ENCODE measurements at places on chromosomes 13 and 19. TPM values are rescaled to one million over a fixed set of nuclear protein-coding genes. Genes with fewer than 3 reads are reported as not detected.

DNA sequence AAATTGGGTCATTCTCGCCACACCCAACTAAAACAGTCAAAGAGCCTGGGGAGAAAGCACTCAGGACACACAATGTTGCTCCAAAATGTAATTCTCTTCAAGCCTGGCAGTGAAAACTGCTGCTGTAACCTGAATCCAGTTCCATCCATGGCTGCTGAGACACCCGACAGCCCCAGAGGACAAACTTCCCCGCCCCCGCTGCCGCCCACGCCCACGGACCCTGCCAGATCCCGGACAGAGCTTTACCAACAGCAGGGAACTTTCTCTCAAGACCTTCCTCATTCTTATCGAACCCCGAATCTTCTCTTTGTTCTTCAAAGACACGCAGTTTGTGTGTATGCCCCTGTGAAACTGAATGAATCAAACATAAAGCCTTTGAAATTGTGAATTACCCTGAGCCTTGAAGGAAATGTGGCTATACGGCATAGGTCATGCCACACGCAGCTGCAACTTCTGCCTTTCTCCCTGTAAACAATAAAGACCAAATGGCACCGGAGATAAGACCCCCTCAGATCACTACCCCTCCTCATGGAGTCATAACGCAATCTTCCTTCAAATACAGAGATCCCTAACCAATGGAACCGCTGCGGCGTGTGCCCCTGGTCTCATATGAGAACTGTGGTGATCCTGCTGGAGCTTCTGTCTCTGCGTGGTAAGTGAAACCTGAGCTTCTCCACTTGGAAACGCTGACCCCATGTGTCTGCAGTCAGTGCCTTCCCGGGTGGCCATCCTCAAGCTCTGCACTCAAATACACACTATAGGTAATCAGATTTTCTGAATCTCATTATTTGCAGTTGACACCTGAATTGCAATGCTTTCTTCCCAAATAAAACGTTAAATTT, 4.8 kb upstream of the LAMP1 start:
- DNase-seq: peak; percentile 48

GRCh38 chr19:10667867-10668266, 13.7 kb downstream of the ILF3 start:
- no peak for DNase-seq

GRCh38 chr19:6925801-6926751, 38.7 kb downstream of the ADGRE1 start:
- DNase-seq: no peak

DNA sequence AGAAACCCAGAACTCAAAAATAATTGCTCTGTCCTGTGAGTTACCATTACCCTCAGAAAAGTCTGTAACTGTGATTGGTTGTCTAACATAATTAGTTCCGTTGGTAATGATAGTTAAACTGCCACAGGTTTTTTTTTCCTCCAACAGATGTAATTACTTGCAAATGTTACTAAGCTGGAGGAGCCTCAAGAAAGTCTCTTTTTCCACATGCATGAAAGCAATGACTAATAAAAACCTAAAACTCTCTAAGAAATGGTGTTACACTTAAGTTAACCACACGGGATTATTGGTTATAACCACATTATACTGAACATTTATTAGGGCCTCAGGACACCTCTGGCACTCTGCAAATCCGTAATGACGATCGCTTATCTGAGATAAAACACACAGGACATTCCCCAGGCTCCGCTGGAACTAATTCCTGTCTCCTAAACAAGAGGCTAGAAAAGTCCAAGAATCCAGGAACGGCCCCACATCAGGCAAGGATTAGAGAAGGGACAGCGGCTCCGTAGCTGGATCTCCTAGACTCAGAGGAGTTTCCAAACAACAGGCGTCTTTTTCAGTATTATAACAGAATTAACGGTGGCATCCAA, 753 bp downstream of the ZNF235 start:
- peak; percentile 12 for DNase-seq

DNA sequence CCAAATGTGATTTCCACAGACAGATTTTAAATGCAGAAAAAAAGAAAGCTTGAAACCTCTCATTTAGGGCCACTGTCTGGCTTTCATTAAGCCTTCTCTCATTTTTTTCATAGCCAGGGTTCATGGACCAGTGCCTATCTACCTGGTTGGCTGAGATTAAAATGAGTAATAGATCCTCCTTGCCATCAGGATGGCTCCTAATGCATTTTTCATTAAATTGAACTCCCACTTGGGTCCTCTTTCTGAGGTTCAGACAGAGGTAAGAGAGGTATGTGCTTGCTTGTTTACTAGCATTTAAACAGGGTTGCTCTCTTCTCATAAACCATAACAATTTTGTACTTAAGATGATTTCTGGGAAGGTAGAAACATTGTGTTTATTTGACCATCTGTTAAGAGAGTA, 473.0 kb downstream of the TBC1D4 start:
- DNase-seq: no peak

GRCh38 chr19:10145031-10145430, 25.3 kb upstream of the EIF3G start:
- no peak for DNase-seq

- DNase-seq: peak; percentile 72
Measured at GRCh38 chr19:15584541-15585115, 30.4 kb upstream of the CYP4F8 start.

GRCh38 chr19:9431475-9431874, 3.9 kb downstream of the ZNF266 start:
- DNase-seq: no peak

GRCh38 chr13:113616281-113616906, 31.8 kb downstream of the TFDP1 start:
- no peak for DNase-seq

GRCh38 chr13:48653472-48653939, at the start of gene CYSLTR2:
Gene CYSLTR2 (plus strand): TSS chr13:48653929. CDS start chr13:48706818, 52,889 bp downstream.
- peak; percentile 41 for DNase-seq

- no peak for DNase-seq
Measured at GRCh38 chr13:74466864-74467263, 332.7 kb upstream of the KLF12 start.

- DNase-seq: no peak
Measured at GRCh38 chr19:49749055-49749716, 13.9 kb downstream of the TSKS start.

- no peak for DNase-seq
Measured at GRCh38 chr19:11164879-11165406, 9.4 kb upstream of the SPC24 start.

DNA sequence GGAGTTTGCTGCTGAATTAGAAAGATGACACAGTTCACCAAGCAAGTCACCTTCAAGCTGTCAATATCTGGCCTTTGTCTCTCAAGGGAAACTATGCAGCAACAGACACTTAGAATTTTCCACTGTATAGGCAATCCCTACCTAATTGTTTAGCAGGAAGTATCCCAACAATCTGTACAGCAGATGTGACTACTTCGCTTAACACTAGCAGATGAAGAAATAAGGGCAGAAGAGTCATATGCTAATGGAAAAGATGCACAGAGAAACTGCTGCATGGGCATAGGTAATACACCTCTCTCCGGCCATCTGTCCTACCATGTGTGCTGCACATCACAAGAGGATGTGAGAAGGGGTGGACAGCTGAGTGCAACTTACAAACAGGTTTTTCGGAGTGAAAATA, 851.2 kb downstream of the PCDH9 start:
- DNase-seq: no peak

DNA sequence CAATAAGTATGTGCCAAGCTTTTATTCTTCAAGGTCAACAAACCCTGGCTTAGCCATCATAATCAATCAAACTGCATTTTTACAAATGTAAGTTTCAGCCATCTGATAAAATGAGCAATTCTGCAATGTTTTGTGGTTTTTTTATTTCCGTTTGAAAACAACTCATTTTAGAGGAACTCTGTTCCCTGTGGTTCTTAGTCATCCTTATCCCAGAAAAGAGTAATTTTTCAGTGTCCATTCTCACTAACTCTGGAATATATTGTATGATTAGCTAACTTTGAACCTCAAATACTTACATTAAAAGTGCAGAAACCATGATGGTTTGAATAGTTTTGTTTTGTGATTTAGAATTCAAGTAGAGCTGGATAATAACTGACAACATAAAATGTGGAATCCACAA, 87.6 kb downstream of the IRS2 start:
- DNase-seq: no peak

- no peak for DNase-seq
Measured at GRCh38 chr19:50475101-50475568, 1.2 kb upstream of the EMC10 start.

DNA sequence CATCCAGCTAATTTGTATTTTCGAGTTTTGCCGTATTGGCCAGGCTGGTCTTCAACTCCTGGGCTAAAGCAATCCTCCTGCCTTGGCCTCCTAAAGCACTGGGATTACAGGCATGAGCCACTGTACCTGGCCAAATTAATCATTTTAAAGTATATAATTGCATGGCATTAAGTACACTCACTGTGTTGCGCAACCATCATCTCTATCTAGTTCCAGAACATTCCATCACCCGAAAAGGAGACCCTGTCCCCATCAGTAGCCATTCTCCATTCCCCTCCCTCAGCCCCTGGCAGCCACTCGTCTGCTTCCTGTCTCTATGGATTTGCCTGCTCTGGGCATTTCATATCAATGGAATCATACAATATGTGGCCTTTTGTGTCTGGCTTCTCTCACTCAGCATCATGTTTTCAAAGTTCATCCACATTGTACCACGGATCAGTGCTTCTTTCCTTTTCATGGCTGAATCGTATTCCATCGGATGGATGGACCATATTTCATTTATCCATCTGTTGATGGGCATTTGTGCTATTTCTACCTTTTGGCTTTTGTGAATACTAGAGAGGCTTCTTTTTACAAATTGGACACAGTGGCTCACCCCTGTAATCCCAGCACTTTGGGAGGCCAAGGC, 13.1 kb downstream of the PGPEP1 start:
- no peak for DNase-seq

DNA sequence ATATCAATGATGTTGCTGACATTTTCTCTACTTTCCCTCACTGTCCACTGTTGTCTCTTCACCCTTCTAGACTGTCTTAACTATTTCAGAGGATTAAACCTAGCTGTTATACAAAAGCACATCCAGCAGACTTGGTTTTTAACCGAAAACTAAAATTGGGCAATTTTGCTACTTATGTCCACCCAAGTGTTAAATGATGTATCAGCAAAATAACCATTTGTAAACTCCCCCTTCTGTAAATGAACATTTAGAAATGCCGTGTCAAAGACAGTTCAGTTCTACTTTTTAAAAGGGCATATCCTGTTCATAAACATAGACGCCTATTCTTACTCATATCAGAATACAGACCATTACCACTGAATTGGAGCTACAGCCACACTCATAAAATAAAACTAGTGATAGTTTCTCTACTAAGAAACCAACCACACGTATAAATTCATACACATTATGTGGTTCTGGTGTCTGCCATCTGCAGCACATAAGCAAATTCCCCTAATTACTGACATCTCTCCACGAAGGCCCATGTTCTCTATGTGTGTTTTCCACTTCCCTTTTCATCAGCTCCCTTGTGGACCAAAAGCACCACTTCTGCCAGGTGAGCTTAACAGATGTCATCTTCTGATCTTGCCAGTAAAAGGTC, 1091.8 kb downstream of the PCDH9 start:
- no peak for DNase-seq

DNA sequence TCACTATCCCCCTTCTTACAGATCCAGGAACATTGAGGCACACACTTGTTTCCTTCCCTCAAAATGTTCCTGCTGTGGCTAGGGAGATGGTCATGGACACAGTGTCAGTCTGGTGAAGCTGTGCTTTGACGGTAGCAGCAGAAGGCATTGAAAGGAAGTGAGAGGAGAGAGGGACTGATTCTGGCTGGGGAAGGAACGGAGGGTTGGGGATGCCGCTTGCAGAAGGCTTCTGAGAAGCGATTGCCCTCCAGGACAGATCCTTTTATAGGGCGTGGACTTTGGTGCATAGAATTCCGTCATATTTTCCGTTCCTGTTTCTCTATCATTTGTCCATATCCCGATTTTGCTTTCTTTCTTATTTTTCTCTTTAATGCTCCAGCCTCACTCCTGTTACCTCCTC, 14.1 kb upstream of the MYH14 start:
- DNase-seq: no peak

GRCh38 chr13:113474179-113474578, 16.3 kb downstream of the DCUN1D2 start:
- peak; percentile 65 for DNase-seq

DNA sequence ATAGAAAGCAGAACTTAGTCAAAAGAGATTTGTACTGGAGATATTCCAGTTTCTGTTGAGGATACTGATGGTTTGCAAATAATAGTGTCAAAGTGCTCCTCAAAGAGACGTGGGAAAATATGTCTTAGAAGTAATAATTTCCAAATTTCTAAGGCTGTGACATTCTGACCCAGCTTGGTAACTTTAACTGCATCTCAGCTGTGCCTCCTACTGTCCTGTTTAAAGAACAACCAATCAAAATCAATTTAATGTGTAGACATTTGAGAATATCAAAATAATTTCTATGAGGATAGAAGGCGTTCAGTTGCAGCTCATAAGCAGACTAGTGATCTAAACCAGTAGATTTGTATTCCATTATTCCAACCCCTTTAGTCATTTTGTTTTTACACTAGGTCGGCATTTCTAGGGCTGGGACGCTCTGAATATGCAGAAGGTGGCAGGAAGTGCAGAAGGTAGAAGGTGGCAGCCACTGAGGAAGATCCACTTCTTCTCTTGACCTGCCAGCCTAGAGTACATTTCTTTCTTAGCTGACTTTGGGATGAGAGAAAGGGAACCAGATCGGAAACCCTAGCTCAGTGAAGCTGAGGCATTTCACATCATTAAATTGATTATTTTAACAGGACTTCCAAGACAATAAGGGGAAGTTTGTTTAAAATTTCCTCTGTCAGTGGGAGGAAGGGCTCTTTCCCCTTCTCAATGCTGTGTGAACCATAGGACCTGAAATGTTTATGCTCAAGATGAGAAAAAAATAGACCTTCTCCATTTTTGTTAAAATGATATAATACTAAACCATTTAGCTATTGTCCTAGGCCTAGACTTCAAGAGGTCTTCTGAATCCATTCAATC, 67.5 kb downstream of the COL4A1 start:
- DNase-seq: no peak

DNA sequence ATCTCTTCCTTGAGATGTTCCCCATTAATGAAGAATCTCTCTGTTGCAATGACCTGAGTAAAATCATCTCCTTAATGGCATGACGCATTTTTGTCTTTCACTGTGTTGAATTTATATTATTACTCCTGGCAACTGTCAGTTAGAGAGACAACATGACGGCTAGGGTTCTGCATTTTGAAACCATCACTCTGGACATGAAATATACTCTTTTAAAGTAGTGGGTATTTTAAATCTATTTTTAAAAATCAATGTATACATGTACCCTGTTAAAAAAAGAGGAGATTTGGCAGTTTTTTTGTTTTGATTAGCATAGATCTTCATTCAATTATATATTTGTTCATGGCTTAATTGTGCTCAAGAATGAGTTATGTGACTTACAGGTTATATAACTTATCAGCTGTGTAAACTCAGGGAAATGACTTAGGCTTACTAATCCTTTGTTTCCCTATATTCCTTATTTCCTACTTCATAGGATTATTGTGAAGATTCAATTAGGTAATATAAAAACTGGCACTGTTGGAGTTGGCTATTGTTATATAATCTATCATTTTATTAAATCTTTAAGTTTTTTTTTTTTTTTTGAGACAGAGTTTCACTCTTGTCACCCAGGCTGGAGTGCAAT, 632.0 kb upstream of the SPRY2 start:
- no peak for DNase-seq

SERPINE3 gene
- polyA plus RNA-seq: 0.95 TPM

PLPPR2 gene
- 10.5 TPM for polyA plus RNA-seq

RASGRP4 gene
- polyA plus RNA-seq: 0.67 TPM

LILRA1 gene
- polyA plus RNA-seq: 0.32 TPM

RXFP2 gene
- polyA plus RNA-seq: 1.3 TPM

KIR2DL1 gene
- polyA plus RNA-seq: not detected

SWSAP1 gene
- 2.7 TPM for polyA plus RNA-seq

HCN2 gene
- polyA plus RNA-seq: 0.32 TPM

NAPSA gene
- 9.6 TPM for polyA plus RNA-seq

ZNF813 gene
- polyA plus RNA-seq: 9.4 TPM

FFAR1 gene
- polyA plus RNA-seq: 0.33 TPM

Measured in left kidney (tissue), 8 donors.